Daoy (cell line): ENCODE measurements at places on chromosomes 12 and 14.
A peak's percentile ranks its signal among the peaks of the same experiment; 100 is the strongest.

DNA sequence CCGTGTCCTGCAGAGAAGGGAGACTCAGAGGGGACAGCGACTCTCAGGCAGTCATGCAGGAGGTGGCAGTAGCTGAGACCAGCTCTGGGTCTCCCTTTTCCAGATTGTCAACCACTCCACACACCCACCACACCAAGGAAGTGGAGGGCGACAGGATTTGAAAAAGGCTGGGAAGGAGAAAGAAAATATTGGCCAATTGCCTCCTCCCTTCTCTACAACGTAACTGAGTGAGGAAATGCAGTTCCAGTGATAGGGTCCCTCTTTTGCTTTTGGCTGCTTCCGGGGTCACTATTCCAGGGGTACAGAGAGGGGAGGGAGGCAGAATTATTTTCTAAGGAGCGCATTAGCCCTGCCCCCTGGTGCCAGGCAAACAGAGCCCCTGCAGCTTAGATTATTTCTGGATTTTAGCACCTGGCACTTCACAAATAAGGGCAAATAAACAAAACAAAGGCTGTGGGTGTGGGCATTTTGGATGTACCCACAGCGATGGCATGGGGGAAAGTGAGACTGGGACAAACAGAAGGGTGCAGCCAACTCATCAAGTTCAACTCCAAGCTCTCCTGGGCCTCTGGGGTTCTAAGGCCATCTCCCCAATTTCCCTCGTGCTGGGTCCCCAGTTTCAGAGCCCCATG, 20.4 kb downstream of the ASB2 start:
- DNase-seq, result no peak

- no peak for DNase-seq
Observed at GRCh38 chr12:40511341-40511740, 180.9 kb upstream of the CNTN1 start.

GRCh38 chr12:34346372-34347034, 324.2 kb downstream of the ALG10 start:
- no peak for DNase-seq

DNA sequence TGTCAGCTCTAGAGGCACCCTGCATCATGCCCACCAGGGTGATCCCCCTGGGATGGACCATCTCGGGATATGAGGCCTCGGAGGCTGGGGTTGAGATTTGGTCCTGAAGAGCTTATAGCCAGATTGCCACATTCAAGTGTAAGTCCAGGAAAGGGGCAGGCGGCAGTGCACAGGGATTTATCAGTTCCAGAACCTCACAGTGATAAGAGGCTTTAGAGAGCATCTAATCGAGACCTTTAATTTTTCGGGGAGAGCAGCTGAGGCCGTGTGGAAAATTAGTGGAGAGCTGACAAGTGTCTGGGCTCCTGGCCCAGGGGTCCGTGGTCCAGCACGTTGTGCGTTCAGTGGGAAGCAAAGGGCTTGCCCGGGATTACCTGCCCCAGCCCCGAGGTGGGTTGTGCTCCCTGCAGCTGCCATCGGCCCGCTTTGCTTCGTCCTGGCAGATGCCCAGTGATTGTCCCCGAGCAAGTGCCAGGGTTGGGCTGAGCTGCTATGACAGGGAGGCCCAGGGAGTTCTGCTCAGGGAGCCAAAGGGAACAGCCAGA, 52.1 kb downstream of the C14orf132 start:
- DNase-seq, result no peak

DNA sequence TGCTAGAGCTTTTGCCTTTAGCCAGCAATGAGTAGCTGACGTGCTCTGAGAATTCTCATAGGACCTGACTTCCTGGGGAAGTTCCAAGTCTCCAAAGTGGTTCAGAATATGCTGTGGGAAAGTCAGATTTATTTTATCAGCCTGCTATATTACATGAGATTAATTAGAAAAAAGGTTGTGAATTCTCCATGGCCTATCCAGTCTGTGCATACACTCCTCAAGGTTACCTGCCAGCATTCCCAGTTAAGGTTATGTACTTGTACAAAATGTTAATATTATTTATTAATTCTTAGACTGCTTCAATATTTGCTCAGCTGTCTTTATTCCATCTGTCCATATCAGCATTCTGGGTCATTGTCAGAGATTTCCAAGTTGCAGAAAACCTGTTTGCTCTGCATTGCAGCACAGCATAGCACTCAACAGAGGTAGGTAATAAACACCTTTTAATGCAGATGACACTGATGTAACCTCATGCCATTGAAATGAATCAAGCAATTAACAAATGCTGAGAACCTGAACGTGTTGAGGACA, 2.7 kb upstream of the SEL1L start:
- no peak for DNase-seq

DNA sequence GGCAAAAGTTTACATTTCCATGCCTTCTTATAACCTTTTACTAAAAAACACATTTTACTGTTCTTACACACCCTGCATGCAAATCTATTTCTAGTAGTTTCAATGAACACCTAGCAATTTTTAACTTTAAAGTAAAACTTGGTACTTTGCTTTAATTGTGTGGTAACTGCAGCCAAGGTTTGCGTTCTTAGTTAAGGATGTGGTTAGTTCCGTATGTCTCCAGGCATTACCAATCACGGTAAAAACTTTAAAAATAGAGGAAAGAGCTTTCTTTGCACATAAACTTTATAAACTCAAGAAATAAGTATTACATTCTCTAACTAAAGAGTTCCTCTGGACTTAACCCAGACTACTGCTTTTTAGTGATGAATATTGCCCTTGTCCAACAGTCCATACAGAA, 795.2 kb downstream of the SLC16A7 start:
- no peak for DNase-seq

- no peak for DNase-seq
Observed at GRCh38 chr12:102763471-102763870, 153.6 kb downstream of the PAH start.

DNA sequence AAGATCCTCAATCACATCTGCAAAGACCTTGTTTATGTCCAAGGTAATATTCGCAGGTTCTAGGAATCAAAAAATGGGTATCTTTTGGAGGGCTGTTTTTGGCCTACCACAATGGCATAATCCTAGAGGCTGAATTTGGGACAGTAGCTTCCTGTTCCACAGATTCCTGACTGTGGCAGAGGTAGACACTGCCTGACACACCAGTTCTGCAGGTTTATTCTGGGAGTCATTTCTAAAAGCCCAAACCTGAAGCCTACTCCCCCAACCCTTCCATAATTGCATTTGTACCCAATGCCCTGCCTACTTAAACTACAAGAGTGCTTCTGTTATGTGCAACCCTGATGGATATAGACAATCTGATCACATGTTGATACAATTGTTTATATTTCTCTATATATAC, 378.9 kb downstream of the PCNX1 start:
- no peak for DNase-seq

DNA sequence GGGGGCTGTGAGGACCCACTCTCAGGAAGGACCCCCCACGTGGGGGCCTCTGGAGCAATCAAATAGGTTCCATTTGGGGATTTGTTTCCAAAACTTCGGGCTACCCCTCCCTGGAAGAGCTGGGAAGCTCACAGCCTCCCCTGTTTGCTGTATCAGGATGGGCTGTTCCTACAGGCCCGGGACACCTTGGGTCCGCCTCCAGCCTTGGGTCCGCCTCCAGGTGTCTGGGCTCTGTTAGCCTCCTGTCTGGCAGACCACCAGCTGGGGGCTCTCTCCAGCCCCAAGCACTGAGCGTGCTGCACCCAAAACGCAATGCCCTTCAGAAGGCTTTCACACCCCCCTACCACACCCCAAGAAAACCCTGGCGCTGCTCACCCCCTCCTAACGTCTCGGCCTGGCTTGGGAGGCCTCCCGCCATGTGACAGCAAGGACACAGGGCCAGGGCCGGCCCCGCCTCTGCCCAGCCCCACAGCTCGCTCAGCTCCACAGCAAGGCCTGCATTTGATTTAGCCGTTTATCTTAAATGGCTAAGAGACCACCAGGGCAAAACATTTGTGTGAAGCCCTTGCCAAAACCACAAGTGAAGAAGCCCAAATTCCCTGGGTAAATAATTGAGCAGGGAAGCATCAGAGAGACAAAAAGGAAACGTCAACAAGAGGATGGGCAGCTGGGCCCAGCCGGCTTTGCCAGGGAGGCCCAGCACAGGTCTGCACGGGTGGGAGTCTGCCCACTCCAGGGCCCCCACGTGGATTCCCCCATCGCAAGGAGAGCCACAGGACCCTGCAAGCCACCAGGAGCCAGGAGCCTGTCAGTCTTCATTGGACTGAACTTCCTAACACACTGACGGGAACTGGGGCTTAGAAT, 39.9 kb downstream of the BCL11B start:
- peak; percentile 55 for DNase-seq

DNA sequence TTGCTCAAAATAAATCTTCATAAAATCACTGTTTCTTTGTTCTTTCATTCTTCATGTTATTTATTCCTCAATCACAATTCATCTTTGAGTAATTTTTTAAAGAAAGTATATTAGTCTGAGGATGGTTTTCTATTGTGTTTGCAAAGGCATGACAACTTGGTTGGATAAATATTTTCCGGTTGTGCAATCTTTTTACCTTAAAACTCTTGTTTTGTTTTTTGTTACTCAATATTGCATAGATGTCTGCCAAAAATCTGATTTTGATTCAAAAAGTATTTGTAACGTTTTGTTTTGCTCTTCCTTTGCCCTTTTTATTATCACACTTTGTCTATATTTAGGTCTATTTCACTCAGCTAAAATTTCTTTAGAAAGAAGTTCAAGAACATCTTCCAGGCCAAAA, 86.2 kb upstream of the SYT1 start:
- DNase-seq, result no peak

- no peak for DNase-seq
Observed at GRCh38 chr12:109877504-109878246, 2.7 kb downstream of the GLTP start.

- no peak for DNase-seq
Observed at GRCh38 chr14:47466916-47467315, 208.5 kb downstream of the MDGA2 start.

GRCh38 chr14:64337888-64338615, 43.9 kb upstream of the ESR2 start:
- peak; percentile 75 for DNase-seq

DNA sequence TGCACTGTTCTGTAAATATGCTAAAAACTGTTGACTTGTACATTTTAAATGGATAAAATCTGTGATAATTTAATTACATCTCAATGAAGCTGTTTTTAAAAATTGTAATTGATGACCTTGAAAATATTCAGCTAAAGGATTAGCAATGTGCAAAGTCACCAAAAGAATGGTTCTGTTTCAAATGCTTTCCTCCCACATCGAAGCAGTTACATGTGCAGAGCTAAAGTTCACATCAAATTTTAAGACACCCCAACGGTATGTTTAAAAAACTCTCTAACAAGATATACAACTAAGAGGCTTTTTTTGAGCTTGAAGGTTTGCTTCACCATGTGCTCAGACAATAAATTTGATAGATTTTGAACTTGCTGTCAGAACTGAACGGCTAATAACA, 114.6 kb upstream of the KRAS start:
- DNase-seq, result no peak

- no peak for DNase-seq
Observed at GRCh38 chr12:67915335-67915851, 73.9 kb upstream of the IFNG-AS1 start.

DNA sequence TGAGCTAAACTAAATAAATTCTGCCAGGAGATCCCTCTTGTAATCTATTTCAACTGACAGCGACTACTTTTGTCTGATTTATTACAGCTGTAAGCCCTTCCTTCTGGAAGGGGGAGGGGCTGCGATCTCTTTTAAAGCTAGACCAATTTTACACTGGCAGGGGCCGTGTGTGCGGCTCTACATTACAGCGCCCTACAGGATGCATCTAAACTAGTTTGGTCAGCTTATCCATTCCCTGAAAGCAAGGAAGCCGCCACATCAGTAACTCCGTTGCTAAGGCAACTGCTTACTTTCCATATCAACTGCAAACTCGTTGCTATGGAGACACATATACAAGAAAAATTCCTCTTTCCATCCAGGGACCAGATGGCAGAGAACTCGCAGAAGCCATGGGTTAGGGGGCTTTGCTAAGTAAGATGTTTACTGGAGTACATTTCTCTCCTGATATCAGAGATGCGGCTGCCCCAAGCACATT, 17.4 kb downstream of the FOXN3 start:
- DNase-seq, result peak; percentile 25

- DNase-seq, result no peak
Observed at GRCh38 chr12:30437616-30438015, 258.1 kb downstream of the IPO8 start.

DNA sequence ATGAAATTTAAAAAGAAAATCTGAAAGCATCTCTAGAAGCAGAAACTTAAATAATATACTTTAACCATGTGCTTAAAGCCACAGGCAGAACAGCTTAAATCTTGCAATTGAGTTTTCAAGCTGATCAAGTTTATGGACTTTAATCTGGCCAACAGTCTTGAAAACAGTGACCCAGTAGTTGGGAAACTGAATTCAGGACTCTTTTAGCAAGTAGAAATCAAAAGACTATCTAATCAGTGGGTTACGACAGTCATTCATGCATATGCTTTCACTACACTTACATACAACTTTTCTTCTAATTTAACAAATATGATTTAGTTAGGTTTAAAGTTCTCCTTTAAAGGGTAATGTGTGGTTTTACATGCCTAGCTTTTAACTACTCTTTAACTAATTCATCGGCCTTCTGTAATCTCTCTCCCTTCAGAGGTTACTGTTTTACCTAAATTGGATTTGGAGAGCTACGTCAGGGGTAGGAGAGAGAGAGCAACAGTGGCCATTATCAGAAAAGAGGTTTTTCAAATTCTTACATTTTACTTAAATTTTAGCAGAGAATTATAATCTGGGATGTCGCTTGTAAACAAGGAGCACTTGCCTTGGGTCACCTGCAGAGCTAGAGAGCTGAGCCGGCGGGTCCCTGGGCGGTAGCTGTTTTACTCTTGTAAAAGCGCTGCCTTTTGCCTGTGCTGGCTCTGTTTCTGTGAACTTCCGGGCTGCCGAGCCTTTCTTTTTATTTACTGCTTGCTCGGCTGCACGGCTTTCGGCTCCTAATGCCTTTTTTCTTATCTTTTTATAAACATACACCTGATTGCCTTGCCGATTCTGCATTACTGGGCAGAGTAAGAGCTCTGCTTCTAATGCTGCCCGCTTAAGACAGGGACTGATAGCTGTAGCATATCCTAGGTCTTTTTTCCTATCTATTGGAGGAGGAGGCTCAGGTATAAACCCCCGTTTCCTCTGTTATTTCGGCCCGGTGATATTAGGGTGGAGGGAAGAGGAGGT, 17.4 kb upstream of the LYZ start:
- peak; percentile 13 for DNase-seq

GRCh38 chr12:66159123-66159522, 10.7 kb downstream of the TMBIM4 start:
- DNase-seq, result no peak

- no peak for DNase-seq
Observed at GRCh38 chr12:127504874-127505273, 762.1 kb upstream of the TMEM132C start.

- DNase-seq, result no peak
Observed at GRCh38 chr14:44914849-44915248, 46.9 kb downstream of the KLHL28 start.

- no peak for DNase-seq
Observed at GRCh38 chr12:24233519-24234246, 284.2 kb upstream of the SOX5 start.
